Left lung (tissue), 14 donors: ENCODE measurements at places on chromosomes 2 and 18.

DNA sequence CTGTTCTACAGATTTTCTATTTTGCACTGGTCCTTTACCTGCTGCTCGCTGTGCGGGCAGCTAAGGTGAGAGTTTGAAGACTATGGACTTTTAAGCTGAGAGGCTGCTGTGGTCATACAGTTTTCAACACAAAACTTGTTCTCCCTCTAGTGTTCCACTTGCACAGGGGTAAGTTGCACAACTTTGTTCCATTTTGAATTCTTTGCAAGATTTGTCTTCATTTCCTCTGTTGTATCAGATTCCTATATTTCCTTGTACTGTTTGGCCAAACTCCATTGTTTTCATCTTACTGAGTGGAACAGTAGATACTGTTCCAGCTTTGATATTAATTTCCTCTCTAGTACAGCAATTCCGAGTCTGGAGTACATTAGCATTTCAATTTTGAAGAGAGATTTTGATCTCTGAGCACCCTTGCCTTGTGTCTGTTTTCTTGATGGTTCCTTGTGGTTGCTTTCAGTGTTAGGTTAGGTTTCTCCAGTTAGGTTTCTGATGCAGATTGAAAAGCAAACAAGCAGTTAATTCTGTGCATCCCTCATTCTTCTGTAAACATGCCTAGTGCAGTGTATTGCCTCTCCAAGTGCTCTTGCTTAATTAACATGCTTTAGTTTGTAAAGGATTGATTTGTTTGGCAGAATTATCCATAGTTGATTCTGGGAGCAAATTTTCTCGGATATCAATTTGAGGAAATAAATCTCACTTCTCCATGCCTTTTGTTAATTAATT, 188.8 kb downstream of the PTPRM start:
- peak; percentile 28 for DNase-seq

DNA sequence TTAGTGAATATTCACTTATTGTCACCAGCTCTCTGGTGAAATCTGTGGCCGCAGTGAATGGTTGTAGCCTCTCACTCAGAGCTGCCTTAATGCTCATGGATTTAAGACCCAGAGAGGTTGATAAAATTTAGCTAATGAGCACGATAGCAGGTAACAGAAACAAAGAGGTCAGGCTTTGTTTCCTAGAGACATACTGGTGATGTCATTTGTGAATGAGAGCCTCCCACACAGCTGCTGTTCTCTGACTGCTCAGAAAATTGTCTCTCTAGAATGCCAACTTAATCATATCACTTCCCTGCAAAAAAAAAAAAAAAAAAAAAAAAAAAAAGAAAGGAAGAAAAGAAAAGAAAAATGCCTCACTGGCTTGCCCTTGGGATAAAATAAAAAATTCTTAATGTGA, 411.7 kb upstream of the MYT1L start:
- DNase-seq, result no peak

DNA sequence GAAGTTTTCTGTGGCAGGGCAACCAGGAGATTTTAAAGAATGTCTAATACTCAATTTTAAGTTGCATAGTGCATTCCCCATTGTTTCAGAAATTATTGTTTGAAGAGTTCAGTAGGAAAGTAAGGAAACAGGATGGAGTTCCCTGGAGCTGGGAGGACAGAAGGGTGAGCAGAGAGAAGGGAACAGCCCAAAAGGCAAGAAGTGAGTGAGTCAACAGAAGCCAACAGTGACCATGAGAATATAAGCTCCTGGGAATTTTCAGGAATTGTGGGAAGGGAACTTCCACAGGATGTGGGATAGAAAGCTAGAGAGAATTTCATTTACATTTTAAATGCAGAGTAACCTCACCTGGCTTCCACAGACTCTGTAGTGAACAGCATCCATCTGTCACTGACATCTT, 268.1 kb upstream of the ATP5MC3 start:
- DNase-seq, result no peak

DNA sequence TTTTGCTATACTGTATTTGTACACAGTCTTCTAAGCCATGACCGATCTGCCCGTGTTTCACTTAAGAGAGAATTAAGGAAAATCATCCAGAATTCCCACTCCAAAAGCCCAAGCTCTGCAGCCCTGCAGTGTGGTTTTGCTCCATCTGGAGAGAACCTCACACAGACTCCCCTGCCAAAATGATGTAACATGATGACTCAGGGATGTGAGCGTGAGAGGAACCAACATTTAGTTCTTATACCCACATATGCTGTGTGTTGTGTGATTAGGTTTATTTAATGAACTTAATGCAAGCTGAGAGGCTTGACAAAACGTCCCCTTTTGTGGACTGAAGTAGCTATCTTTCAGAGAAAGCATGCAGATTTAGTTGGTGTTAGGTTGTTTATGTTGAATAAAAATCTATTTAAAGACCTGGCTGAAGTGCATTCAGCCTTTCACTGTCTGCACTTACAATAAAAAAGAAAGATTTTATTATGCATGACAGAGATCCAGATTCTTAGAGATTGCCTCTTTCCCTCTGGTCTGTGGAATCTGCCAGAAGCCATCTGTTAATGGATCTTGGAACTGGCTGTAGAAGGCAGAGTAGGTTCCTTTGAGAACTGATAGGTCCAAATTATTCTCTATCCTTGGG, 6.3 kb downstream of the RAB12 start:
- peak; percentile 72 for DNase-seq

DNA sequence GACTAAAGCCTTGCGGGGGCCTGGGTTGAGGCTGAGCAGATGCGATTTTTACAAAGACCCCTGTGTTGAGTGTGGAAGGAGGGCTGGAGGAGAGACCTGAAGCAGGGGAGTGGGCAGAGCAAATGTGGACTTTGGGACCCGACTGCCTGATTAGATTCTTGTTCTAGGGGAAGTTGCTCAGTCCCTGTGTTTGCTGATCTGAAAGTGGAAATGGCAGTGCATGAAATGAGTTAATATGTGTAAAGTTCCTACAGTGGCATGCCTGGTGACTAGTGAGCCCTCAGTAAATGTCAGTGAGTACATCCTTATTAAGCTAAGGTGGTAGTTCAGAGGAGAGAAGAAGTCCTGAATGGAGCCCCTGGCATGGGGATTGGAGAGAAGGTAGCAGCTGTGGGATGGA, 52.3 kb downstream of the ARMC9 start:
- DNase-seq, result no peak

GRCh38 chr2:171478345-171478744, 43.9 kb upstream of the CYBRD1 start:
- DNase-seq, result no peak

DNA sequence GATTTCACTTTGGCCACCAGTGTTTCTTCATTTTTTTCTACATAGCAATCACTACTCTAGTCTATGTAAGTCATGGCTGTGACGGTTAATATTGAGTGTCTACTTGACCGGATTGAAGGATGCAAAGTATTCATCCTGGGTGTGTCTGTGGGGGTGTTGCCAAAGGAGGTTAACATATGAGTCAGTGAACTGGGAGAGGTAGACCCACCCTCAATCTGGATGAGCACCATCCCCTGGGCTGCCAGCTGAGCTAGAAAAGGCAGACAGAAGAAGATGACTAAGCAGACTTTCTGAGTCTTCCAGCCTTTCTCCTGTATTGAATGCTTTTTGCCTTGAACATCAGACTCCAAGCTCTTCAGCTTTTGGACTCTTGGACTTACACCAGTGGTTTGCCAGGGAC, 265.0 kb upstream of the SLC8A1 start:
- DNase-seq, result no peak

- no peak for DNase-seq
These were observed 12.4 kb downstream of the KLHL14 start for GRCh38 chr18:32760391-32760790.

DNA sequence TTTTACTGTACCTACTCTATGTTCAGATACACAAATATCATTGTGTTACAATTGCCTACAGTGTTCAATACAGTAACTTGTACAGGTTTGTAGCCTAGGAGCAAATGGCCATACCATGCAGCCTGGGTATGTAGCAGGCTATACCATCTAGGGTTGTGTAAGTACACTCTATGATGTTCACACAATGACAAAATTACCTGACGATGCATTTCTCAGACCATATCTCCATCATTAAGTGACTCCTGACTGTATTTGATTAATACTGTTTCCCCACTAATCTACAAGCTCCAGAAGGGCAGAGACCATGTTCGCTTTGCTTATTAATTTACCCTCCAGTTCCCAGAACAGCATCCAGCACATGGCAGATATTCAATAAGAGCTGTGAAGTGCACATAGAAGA, 372.2 kb downstream of the METTL4 start:
- DNase-seq, result no peak

DNA sequence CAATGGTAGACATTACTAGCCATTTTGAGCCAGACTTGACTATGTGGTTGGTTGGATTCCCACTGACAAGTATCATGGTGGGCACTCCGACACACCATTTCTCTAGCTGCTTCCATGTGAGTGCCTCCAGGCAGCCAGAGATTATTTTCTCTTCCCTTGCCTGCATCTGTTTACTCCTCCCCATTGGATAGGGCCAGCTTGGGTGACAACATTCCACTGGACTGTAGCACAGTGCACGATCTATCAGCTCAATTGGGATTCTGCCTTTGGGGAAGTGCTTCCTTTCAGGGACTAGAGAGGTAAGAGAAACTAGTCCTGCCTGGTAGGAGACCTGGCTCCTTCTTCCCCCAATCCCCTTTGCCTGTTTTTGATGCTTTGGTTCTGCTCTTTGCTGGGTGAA, 49.0 kb upstream of the MAP4K3 start:
- no peak for DNase-seq

- no peak for DNase-seq
These were observed 64.0 kb downstream of the MBP start for GRCh38 chr18:77068321-77069312.

DNA sequence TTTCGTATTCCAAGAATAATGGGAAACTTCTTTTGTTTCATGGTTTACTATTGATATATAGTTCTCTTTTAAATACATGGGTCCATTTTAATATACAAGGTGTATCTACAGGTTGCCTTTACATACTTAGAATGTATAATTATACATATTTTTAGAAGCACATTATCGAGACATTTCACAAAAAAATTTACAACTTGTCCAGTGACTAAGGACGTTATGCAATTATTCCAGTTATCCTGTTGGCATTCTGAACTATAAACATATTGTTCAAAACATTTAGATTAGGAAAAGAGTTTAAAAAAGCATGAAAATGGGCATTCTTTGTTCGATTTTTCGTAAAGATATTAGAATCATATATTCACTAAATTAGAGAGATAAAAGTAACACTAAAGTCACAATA, 344.6 kb upstream of the TMEFF2 start:
- DNase-seq, result no peak

GRCh38 chr2:227349989-227350612, 25.1 kb downstream of the MFF start:
- no peak for DNase-seq

- DNase-seq, result no peak
These were observed 129.1 kb downstream of the MYO3B start for GRCh38 chr2:170307052-170307451.

- DNase-seq, result no peak
These were observed 12.1 kb downstream of the MAP4K3 start for GRCh38 chr2:39424951-39425350.

- no peak for DNase-seq
These were observed 311.3 kb downstream of the CELF4 start for GRCh38 chr18:37254236-37254754.

DNA sequence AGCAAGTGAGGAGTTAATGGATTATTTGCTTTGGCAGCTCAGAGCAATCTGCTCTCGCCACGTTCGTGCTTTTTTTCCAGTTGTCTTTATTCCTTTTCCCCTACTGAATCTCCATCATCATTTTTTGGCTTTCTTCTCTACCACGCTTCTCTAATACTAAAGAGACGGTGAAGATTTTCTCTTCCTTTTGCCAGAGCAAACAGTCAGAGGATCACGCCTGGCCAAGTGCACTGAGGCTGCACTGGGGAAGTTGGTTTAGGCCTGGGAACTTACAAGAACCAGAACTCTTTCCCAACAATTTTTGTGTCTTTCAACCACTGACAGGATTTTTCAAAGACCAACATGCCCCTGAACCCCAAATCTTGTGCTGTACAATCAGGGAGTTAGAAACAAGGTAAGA, 172.3 kb downstream of the PID1 start:
- DNase-seq, result no peak

- DNase-seq, result no peak
These were observed 535.7 kb upstream of the CHAC2 start for GRCh38 chr2:53231908-53232307.

- DNase-seq, result peak; percentile 90
These were observed 14.5 kb downstream of the PDCD1 start for GRCh38 chr2:241844066-241844728.

DNA sequence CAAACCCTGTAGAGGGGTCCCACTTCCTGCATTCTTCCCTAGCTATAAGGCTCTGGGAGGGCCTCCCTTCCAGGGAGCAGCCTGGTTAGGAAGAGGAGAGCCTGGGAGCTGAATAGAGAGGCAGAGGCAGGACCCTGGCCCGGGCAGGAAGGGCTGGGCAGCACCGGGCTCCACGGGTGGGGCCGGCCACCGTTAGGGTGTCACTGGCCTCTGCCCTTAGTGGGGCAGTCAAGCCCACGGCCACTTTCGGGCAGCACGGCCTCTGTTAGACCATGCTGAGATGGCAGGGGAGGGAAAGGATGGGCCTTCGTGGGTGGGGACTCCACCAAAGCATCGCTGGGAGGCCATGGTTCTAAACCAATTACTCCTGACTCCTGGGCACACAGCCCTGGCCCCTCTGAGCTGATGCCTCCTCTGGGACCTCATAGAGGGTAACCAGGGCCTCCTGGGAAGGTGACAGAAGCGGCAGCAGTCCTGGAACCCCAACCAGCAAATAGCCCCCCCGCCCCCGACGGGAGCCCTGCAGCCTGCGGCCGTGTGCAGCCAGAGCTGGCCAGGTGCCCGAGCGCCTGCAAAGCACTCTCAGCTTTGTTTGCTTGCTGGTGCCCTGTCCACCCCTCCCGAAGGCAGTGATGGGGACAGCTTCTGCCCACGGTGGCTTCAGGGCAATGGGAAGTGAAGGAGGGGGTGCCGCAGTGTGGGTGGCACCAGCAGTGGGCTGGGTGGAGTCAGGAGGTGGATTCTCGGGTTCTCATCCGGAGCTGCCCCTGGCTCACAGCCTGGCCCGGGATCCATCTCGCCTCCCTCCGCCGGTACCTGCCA, 16.3 kb upstream of the HPCAL1 start:
- DNase-seq, result peak; percentile 71

- no peak for DNase-seq
These were observed 201.4 kb downstream of the RBM43 start for GRCh38 chr2:151060287-151060686.

DNA sequence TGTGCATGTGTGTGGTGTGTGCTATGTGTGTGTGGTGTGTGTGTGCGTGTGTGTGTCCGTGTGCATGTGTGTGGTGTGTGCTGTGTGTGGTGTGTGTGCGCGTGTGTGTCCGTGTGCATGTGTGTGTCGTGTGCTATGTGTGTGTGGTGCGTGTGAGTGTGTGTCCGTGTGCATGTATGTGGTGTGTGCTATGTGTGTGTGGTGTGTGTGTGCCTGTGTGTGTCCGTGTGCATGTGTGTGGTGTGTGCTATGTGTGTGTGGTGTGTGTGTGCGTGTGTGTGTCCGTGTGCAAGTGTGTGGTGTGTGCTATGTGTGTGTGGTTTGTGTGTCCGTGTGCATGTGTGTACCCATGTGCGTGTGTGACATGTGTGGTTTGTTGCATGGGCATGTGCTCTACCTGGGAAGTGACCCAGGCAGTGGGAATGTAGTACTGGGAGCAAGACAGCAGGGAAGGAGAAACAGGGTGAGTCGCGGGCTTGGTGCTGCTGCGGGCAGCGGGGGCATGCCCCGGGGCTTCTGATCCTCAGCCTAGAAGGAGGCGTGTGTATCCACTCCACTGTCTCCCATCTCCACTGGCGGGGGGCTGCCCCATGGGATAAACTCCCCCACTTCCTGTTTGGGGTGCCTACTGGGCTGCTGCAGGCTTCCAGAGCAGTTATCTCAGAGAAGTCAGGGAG, 7.6 kb upstream of the OTOS start:
- DNase-seq, result peak; percentile 4

- DNase-seq, result no peak
These were observed 19.5 kb upstream of the ZDBF2 start for GRCh38 chr2:206255003-206255402.
